ENCODE measurements at places on chromosomes 2 and 18. TPM values are rescaled to one million over a fixed set of nuclear protein-coding genes. Genes with fewer than 3 reads are reported as not detected.

The CAPN10 gene
- total RNA-seq: 28.5 TPM

The APLF gene
- 2.7 TPM for total RNA-seq

The SERPINB2 gene
- total RNA-seq: not detected

The KCNJ3 gene
- not detected for total RNA-seq

The CCDC121 gene
- 0.30 TPM for total RNA-seq

The AOX1 gene
- 0.79 TPM for total RNA-seq

The C18orf63 gene
- not detected for total RNA-seq

The LINC00305 gene
- not detected for total RNA-seq
